Thoracic aorta (tissue), 2 donors: ENCODE measurements at places on chromosomes 2 and 18. TPM values are rescaled to one million over a fixed set of nuclear protein-coding genes. Genes with fewer than 3 reads are reported as not detected.

Gene C2orf92
- 32.0 TPM for total RNA-seq

Gene FHOD3
- total RNA-seq = 19.8 TPM

Gene CAD
- total RNA-seq = 16.2 TPM

Gene POTEJ
- not detected for total RNA-seq

Gene GALR1
- under 0.01 TPM for total RNA-seq

Gene CAPN14
- total RNA-seq = not detected

Gene PLEKHA3
- 9.7 TPM for total RNA-seq

DNA sequence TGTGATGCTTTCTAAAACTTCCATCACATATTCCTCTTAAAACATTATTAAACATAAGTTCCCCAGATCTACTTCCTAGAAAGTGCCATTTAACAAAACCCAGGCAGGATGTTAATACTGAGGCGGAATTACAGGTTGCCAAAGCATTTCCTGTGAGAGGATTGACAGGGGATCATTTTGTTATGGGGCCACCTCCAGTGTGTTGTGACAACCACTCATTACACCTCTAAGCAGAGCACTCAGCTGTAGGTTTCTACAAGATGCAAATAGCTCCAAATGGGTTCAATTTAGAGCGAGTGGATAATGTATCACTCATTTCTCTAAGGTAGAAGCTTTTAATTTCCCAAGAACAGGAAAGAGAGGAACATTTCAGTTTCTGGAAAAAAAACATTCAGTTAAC lies 1429.5 kb upstream of the ACVR2A start:
- H3K4me1 ChIP-seq = no peaks in the 10 kb centered on the region
- H3K27me3 ChIP-seq = no peaks in the 10 kb centered on the region
- H3K36me3 ChIP-seq = no peaks in the 10 kb centered on the region
- H3K4me3 ChIP-seq = no peak overlapping the region
- no peak overlapping the region for H3K27ac ChIP-seq
- no peak for DNase-seq

DNA sequence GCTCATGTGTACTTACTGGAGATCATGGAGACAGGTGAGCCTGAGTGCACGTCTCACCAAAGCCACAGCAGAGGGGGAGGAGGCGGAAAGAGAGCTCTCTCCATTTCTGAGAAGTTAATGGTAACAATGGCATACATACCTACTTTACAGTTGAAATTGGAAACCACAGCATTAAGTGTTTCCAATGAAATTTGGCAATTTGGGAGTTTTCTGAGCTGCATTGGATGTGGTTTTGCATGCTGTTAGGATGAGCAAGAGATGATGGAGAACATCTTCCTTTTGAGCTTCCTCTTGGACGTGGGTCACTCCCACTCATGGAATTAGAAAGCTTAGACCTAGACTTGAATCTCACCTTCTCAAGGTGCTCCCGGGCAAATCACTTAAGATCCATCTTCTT lies 25.5 kb upstream of the IL37 start:
- no peak overlapping the region for H3K4me3 ChIP-seq
- no peaks in the 10 kb centered on the region for H3K36me3 ChIP-seq
- no peaks in the 10 kb centered on the region for H3K27me3 ChIP-seq
- no peak for DNase-seq

GRCh38 chr2:188279093-188279445 lies 12.6 kb upstream of the GULP1 start:
- H3K27me3 ChIP-seq = no peaks in the 10 kb centered on the region
- DNase-seq = no peak
- H3K27ac ChIP-seq = no peak overlapping the region
- peaks cover 9% of the 10 kb centered on the region for H3K4me1 ChIP-seq

- no peak overlapping the region for H3K27ac ChIP-seq
- peaks cover 27% of the 10 kb centered on the region for H3K4me1 ChIP-seq
- H3K27me3 ChIP-seq = no peaks in the 10 kb centered on the region
- DNase-seq = no peak
- no peaks in the 10 kb centered on the region for H3K36me3 ChIP-seq
These were observed 31.0 kb downstream of the INSIG2 start for GRCh38 chr2:118119158-118119727.

DNA sequence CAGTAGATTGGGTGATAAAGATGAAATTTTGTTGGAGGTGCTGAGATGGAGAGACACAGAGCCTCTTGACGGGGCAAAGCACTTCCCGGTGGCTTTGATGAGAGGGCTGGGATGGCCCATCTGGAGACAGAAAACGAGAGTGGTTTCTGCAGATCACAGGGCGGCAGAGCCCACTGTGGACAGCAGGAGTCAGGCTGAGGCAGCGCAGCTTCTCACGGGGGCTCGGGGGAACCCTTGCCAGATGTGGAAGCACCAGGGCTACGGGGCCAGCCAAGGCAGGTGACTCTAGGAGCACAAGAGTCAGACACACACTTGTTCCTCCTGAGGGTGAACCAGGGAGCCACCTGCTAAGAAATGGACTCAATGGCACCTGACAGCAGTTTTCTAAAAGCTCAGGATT lies 78.5 kb downstream of the TPO start:
- H3K4me3 ChIP-seq = no peak overlapping the region
- no peaks in the 10 kb centered on the region for H3K36me3 ChIP-seq
- H3K4me1 ChIP-seq = no peaks in the 10 kb centered on the region
- H3K27me3 ChIP-seq = no peaks in the 10 kb centered on the region

DNA sequence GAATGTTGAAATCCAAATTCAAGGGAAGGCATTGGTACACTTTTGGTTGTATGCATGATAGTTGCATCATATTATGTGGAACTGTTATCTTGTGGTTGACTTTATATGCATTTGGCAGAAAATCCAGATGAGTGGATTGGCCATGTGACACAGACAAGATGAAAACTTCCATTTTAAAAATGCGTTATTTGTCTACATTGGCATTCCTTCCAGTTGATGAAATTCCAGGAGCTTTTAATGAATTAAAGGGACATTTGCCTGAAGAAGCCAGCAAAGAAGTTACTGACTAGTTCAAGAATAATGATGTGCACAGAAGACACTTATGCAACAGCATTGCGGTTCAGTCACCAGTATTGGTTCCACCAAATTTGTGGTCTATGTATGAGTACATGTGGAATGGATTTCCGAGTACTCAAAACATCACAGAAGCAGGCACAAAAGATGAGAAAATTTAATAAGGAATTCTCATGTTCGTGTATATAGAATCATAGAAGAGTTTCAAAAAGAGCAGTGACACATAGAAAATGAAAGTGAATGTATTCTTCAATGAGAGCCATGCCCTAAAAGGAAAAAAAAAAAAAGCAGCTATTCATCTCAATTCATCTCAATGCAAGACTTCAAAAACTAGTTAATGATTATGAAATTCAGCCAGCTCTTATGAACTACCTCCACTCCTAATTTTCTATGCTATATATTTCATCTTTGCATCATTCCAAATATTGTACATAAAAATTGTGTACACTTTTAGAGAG lies 232.1 kb downstream of the RBM43 start:
- no peak overlapping the region for H3K4me3 ChIP-seq
- H3K27ac ChIP-seq = no peak overlapping the region
- no peak for DNase-seq
- H3K27me3 ChIP-seq = no peaks in the 10 kb centered on the region
- no peaks in the 10 kb centered on the region for H3K4me1 ChIP-seq

GRCh38 chr2:19507137-19507536 lies 148.7 kb upstream of the OSR1 start:
- no peak for DNase-seq
- no peak overlapping the region for H3K4me3 ChIP-seq
- H3K27ac ChIP-seq = no peak overlapping the region
- H3K36me3 ChIP-seq = no peaks in the 10 kb centered on the region
- peaks cover 5% of the 10 kb centered on the region for H3K4me1 ChIP-seq

DNA sequence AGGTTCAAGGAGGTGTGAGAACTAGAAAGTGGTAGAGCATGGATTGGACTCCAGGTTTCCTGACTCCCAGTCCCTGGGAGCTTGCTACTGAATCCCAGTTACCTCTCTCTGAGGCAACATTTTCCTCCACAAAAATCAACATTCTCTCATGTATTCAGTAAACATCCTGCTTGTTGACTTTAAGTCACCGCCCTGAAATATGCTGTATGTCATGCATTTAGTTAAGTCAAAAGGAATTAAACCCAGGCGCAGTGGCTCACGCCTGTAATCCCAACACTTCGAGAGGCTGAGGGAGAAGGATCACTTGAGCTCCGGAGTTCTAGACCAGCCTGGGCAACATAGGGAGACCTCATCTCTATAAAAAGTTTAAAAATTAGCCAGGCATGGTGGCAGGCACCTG lies 3.8 kb downstream of the MATN3 start:
- no peak for DNase-seq
- H3K27ac ChIP-seq = no peak overlapping the region
- H3K36me3 ChIP-seq = no peaks in the 10 kb centered on the region
- peaks cover 12% of the 10 kb centered on the region for H3K4me1 ChIP-seq

DNA sequence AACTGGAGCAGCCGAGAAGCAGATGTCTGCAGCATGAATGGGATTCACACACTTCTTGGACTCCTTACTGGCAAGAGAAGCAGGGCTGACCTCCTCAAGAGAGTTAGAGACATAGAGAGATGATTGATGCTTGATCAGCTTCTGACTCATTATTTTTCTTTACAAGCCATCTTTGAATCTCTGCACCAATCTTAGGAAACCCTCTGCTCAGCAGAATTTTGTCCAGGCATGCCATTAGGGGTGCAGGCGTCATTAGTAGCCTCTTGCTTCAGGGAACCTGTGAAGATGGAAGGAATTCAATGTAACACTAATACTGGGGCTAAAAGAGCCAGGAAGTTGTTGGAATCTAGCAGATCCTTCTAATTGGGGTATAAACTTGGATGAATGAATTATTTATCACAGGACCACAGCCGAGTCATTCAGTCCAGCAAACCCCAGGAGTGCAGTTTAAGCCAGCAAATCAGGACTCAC lies 151.8 kb downstream of the MGAT5 start:
- H3K4me1 ChIP-seq = peaks cover 44% of the 10 kb centered on the region
- H3K27ac ChIP-seq = no peak overlapping the region

GRCh38 chr18:47346016-47346415 lies 94.6 kb upstream of the SKOR2 start:
- no peaks in the 10 kb centered on the region for H3K4me1 ChIP-seq
- H3K27me3 ChIP-seq = no peaks in the 10 kb centered on the region
- H3K36me3 ChIP-seq = no peaks in the 10 kb centered on the region
- H3K4me3 ChIP-seq = no peak overlapping the region
- H3K27ac ChIP-seq = no peak overlapping the region

- no peaks in the 10 kb centered on the region for H3K27me3 ChIP-seq
- no peak overlapping the region for H3K4me3 ChIP-seq
- DNase-seq = no peak
- no peak overlapping the region for H3K27ac ChIP-seq
- H3K4me1 ChIP-seq = no peaks in the 10 kb centered on the region
These were observed 526.9 kb downstream of the SLC4A3 start for GRCh38 chr2:220154304-220154703.

GRCh38 chr2:25347205-25347815 lies 5.6 kb upstream of the DNMT3A start:
- no peak for DNase-seq
- H3K27ac ChIP-seq = no peak overlapping the region
- no peaks in the 10 kb centered on the region for H3K36me3 ChIP-seq
- H3K4me3 ChIP-seq = no peak overlapping the region

GRCh38 chr2:67854103-67854743 lies 208.6 kb downstream of the C1D start:
- no peaks in the 10 kb centered on the region for H3K27me3 ChIP-seq
- no peak for DNase-seq
- no peak overlapping the region for H3K27ac ChIP-seq
- peaks cover 4% of the 10 kb centered on the region for H3K4me1 ChIP-seq
- no peak overlapping the region for H3K4me3 ChIP-seq

DNA sequence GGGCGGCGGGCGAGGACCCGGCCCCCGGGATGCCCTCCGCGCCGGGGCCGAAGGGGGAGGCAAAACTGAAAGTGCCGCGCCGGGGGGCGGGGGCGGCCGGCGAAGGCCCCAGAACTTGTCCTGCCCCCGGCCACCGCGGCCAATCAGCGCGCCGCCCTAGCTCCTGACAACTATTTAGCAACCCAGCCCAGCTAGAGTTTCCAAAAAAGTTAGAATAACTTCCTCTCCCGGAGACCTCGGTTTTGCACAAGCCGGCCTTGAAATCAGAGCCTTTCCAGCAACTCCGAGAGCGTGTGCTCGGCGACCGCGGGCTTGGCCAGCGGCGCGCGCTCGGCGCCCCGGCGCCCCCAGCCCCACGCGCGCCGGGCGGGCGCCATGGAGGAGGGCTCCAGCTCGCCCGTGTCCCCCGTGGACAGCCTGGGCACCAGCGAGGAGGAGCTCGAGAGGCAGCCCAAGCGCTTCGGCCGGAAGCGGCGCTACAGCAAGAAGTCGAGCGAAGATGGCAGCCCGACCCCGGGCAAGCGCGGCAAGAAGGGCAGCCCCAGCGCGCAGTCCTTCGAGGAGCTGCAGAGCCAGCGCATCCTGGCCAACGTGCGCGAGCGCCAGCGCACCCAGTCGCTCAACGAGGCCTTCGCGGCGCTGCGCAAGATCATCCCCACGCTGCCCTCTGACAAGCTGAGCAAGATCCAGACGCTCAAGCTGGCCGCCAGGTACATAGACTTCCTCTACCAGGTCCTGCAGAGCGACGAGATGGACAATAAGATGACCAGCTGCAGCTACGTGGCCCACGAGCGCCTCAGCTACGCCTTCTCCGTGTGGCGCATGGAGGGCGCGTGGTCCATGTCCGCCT lies at the start of gene TWIST2:
Gene TWIST2, plus strand, starts transcription at position 245 of the 850 bp plus-strand sequence. Its CDS starts 131 bp downstream, at position 376.
- peak; percentile 52 for DNase-seq
- peaks cover 23% of the 10 kb centered on the region for H3K4me1 ChIP-seq
- no peaks in the 10 kb centered on the region for H3K36me3 ChIP-seq
- H3K27ac ChIP-seq = peak within 1 kb of the TSS; percentile 84

DNA sequence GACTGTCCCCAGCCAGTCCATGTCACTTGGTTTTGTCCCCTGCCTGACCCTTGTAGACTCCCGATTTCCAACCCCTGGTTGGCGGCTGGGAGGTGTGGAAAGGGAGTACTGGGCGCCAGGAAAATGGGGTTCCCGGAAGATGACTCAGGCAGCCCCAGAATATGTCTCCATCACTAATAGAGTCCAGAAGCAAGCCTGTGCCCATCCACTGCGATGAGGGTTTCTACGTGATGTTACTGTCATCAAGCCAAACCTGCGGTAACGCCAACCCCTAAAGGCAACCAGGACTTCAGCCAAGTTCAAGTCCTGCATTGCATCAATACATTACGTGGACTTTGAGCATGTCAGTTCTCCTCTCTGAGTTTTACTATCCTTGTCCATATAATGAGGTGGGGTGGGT lies 62.0 kb upstream of the TAF1B start:
- no peak overlapping the region for H3K27ac ChIP-seq
- no peak for DNase-seq
- H3K36me3 ChIP-seq = no peaks in the 10 kb centered on the region

DNA sequence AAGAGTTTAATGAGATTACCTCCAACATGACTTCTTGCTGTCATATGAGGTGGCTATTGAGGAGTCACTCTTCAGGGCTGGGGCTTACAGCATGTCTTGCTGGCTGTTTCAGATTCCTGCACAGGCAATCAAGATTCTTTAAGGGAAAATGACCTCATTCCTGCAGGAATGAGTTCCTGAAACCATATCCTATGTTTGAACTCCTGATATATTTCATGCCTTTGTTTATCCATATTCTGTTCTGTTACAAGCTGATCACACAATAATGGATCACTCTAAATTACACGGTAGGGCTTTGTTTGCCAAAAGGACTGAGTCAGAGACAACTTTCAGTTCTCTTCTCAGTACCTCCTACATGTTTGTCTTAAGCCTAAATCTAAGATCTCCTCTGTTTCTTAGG lies 879.8 kb upstream of the PIK3C3 start:
- no peak overlapping the region for H3K4me3 ChIP-seq
- H3K27ac ChIP-seq = no peak overlapping the region
